ENCODE measurements at places on chromosomes 7 and 10.

DNA sequence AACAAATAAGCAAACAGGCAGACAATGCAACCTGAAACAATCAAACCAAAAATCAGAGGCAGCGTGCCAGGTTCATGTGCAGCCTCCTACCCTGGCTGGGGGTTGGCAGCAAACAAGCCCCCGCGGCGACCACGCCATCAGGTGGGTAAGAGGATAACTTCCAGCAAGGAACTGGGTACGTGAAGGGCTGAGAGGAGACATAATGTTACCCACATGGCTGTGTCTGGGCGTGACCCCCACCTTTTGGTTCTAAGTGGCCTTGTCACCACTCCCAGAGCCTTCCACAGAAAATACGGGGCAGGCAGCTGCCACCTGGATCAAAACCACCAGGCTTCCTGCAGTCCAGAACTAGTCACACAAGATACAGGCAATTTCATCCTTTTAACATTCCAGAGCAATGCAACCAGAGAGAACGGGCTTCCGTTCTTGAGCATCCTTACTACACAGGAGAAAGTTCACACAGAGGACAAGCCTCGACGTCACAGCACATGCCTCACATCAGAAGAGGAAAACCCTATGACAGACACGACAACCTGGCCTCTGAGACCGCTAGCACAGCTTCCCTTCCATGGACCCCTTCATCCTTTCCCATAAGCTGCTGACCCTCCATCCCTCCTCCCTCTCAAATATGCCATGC is 171.0 kb downstream of the GRID1 start:
- DNase-seq: no peak

DNA sequence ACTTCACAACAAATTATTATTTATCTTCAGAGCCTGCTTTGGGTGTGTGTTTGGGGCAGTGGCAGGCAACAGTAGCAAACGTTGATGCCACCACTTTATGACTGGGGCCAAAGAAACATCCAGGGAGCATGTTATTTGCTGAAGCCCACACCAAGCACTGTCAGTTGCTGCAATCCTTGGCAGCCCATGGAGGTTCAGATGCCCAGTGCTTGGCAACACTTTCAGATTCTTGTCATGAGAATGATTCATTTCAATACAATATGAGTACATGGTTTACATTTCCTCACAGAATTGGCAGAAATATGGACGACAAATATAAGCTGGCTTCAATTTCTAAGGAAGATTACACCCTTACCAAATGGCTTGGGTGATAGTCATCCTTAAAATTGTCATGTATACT is 46.5 kb upstream of the GLI3 start:
- DNase-seq: no peak

- no peak for DNase-seq
Measured at GRCh38 chr10:128414568-128414967, 288.3 kb upstream of the MKI67 start.

- DNase-seq: no peak
Measured at GRCh38 chr10:35448687-35449662, 112.7 kb downstream of the CCNY start.

GRCh38 chr10:77348082-77348481 is 289.5 kb downstream of the KCNMA1 start:
- no peak for DNase-seq

DNA sequence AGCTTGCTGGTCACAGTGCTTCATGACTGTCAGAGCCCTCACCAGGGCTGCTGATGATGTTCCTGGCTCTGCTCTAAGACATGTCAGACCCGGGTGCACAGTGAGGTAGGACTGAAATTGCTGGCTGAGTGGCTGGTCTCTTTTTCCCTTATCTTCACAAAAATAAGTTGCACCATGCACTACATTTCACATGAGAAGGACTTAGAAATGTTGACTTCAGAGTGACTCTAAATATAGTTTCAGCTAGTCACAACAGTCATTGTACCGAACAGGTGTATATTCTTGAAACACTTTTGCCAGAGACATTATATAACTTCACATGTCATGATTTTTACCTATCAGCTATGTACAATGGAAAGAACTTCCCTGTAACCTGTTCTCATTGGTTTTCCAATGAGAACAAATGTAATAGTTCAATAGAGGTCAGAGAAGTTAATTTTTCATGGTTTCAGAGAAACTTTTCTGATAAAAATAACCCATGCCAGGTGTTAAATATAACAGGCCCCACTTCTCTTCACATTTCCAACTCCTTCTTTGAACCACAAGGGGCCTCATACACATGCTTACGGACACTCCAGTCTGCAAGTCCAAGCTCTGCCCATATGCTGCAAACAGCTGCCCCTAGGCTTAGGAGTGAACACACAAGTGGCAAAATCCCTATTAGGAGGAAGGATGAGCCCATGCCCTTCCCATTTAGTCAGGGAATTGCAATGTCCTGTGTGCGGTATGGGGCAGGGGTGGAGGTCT is 115.6 kb downstream of the CDK6 start:
- DNase-seq: no peak

- no peak for DNase-seq
Measured at GRCh38 chr7:113659416-113659815, 259.4 kb downstream of the PPP1R3A start.

Data from stimulated activated CD4-positive, alpha-beta T cell treated with anti-CD3 and anti-CD28 coated beads, Interleukin-4, amount 100 ng/mL, for 1 hour (primary cell).